Aorta (tissue), 5 donors: ENCODE measurements at places on chromosomes 2 and 18. TPM values are rescaled to one million over a fixed set of nuclear protein-coding genes. Genes with fewer than 3 reads are reported as not detected.

- DNase-seq = peak; percentile 83
- no peaks in the 10 kb centered on the region for H3K4me1 ChIP-seq
- H3K27me3 ChIP-seq = no peaks in the 10 kb centered on the region
- H3K27ac ChIP-seq = no peak overlapping the region
- no peak overlapping the region for H3K4me3 ChIP-seq
These were observed 135.6 kb upstream of the KLHL29 start for GRCh38 chr2:23249348-23249747.

The DNER gene
- 1.1 TPM for total RNA-seq

The ALPG gene
- total RNA-seq = not detected

DNA sequence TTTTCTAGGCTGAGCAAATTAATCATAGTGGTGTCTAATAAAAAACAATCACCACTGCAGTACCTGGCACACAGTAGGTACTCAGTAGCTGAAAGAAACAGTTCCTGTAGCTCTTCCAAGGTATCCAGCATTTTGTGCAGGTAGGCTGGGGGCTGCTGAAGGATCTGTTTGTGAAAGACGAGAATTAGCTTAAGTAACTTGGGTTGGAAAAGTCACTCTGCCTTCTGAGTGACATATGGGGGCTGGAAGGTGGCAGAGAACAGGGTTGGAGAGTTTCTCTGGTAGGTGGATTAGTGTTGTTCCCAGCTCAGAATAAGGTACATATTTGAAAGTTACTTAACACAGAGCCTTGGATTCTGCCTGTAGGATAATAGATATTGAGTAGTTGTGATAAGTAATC, 72.8 kb downstream of the FMNL2 start:
- peaks cover 16% of the 10 kb centered on the region for H3K4me1 ChIP-seq
- no peaks in the 10 kb centered on the region for H3K27me3 ChIP-seq
- no peaks in the 10 kb centered on the region for H3K36me3 ChIP-seq
- DNase-seq = no peak

The IL1A gene
- not detected for total RNA-seq

DNA sequence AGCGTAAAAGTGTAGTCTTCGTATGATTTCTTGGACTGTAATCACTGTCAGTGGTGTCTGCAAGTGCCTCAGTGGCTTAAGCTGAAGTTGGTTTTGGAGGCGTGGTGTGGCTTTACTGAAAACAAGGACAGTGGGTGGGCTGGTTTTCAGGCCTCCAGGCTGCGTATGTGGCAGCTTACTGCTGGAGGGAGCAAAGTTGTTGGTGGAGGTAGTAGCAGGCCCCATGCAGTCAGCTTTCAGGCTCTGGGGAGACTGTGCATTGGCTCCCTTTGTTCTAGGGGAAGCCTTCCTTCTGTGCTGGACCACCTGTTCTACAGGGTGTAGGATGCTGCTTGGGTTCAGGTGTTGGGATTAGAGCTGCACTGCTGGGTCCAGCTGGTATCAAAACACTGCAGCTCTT, 91.6 kb downstream of the NCK2 start:
- H3K36me3 ChIP-seq = no peaks in the 10 kb centered on the region
- no peak overlapping the region for H3K4me3 ChIP-seq
- DNase-seq = no peak
- no peaks in the 10 kb centered on the region for H3K27me3 ChIP-seq
- no peaks in the 10 kb centered on the region for H3K4me1 ChIP-seq
- H3K27ac ChIP-seq = no peak overlapping the region

DNA sequence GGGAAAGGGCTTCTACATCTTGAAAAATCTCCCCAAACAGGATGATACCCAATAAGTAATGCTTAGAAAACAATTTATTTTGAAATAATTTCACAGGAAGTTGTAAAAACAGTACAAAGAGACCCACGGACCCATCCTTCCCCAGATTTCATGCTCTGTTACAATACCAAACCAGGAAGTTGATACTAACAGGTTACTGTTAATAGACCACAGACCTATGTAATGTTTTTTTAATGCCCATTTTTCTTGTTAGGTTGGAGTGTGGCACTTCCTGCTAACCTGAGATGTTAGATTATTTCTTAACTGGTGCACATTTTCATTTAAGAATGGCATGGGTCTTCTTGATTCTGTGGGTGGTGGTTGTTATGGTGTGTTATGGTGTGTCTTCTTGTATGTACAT, 21.4 kb upstream of the MGAT5 start:
- H3K4me1 ChIP-seq = peaks cover 1% of the 10 kb centered on the region
- no peak for DNase-seq
- no peaks in the 10 kb centered on the region for H3K27me3 ChIP-seq
- H3K27ac ChIP-seq = no peak overlapping the region
- no peaks in the 10 kb centered on the region for H3K36me3 ChIP-seq

The MTX2 gene
- total RNA-seq = 18.5 TPM

DNA sequence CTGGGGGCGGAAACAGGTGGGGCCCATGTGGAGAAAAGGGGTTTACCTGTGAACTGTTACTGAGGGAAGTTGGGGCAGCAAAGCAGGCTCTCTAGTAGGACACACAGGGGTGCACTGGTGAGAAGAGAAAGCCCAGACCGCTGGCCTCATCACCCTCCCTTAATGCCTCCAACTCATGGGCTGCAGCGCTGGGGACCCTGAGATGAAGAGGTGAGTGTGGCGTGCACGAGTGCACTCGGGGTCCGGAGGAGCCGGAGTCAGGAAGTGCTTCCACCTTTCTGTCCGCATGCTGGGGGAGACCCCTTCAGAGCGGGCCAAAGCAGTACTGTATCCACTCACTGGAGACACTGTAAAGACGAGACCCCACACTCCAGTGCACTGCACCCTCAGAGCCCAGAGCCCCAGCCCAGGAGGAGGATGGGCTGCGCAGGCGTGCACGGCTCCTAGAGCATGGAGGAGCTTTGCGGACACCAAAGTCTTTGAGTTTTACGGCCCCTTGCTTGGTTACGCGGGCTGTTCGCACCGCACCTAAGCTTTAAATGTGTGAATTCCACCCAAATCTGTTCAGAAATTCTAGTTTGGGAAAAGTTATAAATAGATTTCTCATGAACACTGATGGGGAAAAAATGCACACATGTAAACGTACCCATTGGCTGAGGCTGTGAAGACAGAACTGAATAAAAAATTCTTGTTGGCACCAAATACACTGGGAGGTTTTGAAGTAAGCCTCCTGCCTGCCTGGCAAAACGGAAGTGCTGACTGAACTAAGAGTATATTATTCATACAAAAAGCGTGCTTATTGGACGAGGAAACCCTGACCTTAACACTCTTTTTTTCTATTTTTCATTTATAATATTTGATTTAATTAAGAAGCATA, 45.4 kb upstream of the PPP4R1 start:
- H3K27me3 ChIP-seq = no peaks in the 10 kb centered on the region
- H3K27ac ChIP-seq = no peak overlapping the region
- DNase-seq = no peak
- no peak overlapping the region for H3K4me3 ChIP-seq
- no peaks in the 10 kb centered on the region for H3K4me1 ChIP-seq
- no peaks in the 10 kb centered on the region for H3K36me3 ChIP-seq

- H3K4me1 ChIP-seq = no peaks in the 10 kb centered on the region
- H3K27me3 ChIP-seq = no peaks in the 10 kb centered on the region
- H3K27ac ChIP-seq = no peak overlapping the region
These were observed 342.9 kb upstream of the ACVR2A start for GRCh38 chr2:147501968-147502367.

DNA sequence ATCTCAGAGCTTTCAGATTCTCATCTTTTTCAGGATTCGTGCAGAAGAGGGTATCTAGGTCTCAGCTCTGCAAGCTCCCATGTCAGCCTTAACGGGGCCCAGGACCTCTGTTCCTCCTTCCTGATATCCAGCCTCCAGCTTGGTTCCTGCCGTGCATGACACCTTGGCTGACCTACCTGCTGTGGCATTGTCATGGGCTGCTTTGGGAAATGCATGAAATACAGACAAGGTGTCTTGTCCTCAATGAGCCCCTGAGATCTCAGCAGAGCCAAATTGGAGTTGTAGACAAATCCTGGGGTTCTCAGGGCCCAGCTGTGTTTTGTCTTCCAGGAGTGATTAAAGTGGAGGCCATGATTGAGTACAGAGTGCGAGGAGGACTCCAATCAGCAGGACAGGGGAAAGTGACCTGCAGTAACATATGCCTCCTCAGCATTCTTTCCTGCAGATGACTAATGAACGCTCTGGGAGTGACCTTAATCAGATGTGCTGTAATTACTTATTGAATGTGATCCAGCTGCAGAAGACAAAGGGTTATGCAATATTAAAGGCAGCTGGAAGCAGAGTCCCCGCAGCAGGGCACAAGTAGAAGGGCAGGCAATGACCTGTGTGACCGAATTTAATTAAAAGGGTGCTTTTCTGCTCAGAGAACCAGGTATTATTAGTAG, 141.1 kb downstream of the CCBE1 start:
- no peaks in the 10 kb centered on the region for H3K4me1 ChIP-seq
- H3K27me3 ChIP-seq = no peaks in the 10 kb centered on the region
- H3K36me3 ChIP-seq = no peaks in the 10 kb centered on the region
- no peak overlapping the region for H3K4me3 ChIP-seq
- no peak overlapping the region for H3K27ac ChIP-seq

DNA sequence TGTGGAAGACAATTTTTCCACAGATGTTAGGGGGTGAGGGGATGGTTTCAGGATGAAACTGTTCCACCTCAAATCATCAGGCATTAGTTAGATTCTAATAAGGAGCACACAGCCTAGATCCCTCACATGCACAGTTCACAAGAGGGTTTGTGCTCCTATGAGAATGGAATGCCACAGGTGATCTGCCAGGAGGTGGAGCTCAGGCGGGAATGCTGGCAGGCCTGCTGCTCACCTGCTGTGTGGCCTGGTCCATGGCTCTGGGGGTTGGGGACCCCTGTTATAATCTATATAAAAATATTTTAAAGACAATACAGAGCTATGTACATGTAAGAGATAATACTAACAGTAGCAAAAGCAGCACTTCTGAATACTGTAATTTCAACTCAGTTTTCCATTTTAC, 19.2 kb downstream of the CWC22 start:
- H3K27me3 ChIP-seq = no peaks in the 10 kb centered on the region
- no peak overlapping the region for H3K27ac ChIP-seq
- peaks cover 5% of the 10 kb centered on the region for H3K36me3 ChIP-seq
- no peak overlapping the region for H3K4me3 ChIP-seq
- DNase-seq = no peak

DNA sequence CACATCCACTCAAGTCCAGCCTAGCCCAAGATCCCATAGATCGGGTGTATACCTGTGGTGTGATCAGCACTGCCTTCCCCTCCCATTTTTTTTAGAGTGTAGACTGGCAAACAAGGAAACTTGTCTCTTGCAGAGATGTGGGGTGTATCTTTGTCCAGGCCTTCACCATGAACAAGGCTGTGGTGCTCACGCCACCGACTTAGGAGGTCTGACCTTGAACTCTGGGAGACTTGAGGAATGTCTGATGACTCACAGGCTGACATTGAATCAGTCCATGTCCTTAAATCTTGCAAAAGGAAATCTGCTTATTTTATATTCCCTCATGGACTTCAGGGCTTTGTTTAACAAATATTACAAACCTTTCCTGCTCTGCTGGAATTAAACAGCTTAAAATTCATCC, 4.5 kb upstream of the CTIF start:
- H3K27me3 ChIP-seq = no peaks in the 10 kb centered on the region
- H3K36me3 ChIP-seq = no peaks in the 10 kb centered on the region
- H3K4me3 ChIP-seq = no peak overlapping the region
- no peak overlapping the region for H3K27ac ChIP-seq

- H3K27me3 ChIP-seq = no peaks in the 10 kb centered on the region
- peak overlapping the region; percentile 41 for H3K4me3 ChIP-seq
- no peaks in the 10 kb centered on the region for H3K4me1 ChIP-seq
- no peak overlapping the region for H3K27ac ChIP-seq
- DNase-seq = no peak
These were observed 60.4 kb upstream of the SLC8A1 start for GRCh38 chr2:40512256-40512655.

DNA sequence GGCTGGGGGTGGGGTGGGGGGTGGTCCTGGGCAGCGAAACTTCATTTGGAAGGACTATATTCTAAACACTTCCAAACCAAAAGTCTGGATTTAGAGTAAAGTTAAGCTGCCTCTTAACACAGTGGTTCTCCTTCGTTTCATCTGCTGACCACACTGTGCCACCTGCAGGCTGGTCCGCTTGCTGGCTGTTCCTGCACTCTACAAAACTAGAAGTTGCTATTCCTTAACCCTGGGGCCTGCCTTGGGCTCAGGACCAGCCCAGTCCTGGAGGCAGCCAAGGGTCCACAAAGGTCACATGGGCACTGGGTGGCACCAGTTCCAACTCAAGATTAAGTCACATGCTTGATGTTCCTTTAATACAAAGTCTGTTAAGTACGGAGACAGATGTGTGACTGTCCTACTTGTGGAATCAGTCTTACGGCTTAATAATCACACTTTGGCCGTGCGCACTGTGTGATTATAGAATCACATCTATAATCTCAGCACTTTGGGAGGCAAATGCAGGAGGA, 195.4 kb downstream of the FAM210A start:
- no peaks in the 10 kb centered on the region for H3K36me3 ChIP-seq
- H3K4me3 ChIP-seq = no peak overlapping the region
- H3K27ac ChIP-seq = no peak overlapping the region
- peak; percentile 89 for DNase-seq
- H3K27me3 ChIP-seq = no peaks in the 10 kb centered on the region

- H3K27me3 ChIP-seq = no peaks in the 10 kb centered on the region
- no peak overlapping the region for H3K4me3 ChIP-seq
- DNase-seq = no peak
- H3K36me3 ChIP-seq = no peaks in the 10 kb centered on the region
- peaks cover 4% of the 10 kb centered on the region for H3K4me1 ChIP-seq
These were observed 26.0 kb downstream of the TLK1 start for GRCh38 chr2:171134624-171135230.

DNA sequence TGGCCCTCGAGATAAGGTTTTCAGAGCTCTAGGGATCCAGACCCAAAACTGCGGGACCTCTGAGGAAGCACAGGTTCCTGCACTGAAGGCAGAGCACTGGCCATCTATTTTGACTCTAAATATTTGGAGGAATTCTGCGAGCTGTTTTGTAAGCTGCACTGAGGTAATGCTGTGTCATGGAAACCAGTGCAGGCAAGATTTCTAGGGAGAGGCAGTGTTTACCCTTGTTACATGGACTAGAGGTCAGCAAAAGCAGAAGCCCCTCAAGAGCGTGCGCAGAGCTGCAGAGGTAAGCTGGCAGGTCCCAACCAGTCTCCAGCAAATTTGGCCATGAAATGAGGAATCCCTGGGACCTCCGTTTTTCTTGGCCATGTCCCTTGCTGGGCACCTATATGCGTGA, 137.3 kb downstream of the RNF152 start:
- H3K27me3 ChIP-seq = no peaks in the 10 kb centered on the region
- no peak overlapping the region for H3K4me3 ChIP-seq
- H3K36me3 ChIP-seq = no peaks in the 10 kb centered on the region
- H3K4me1 ChIP-seq = no peaks in the 10 kb centered on the region
- no peak overlapping the region for H3K27ac ChIP-seq
